ENCODE measurements at places on chromosomes 1 and 21.

- peak; percentile 16 for DNase-seq
These were observed 52.5 kb upstream of the PPM1J start for GRCh38 chr1:112767646-112768045.

DNA sequence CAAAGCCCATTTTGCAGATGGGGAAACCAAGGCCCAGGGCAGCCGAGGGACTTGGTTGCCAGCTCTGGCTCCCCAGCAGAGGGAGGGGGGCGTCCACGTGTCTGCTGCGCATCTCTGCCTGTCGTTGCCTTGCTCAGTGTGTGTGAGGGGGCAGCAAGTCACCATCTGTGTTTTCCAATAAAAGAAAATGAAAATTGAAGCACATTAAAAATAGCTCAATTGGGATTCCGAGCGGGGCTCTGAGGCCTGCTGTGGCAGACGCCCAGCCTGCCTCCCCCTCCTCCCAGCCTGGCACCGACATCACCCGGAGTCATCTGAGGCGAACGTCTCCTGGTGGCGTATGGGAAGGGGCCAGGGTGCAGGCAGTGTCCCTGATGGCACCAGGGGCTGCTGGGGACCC is 51.2 kb downstream of the EPHB2 start:
- DNase-seq, result no peak

DNA sequence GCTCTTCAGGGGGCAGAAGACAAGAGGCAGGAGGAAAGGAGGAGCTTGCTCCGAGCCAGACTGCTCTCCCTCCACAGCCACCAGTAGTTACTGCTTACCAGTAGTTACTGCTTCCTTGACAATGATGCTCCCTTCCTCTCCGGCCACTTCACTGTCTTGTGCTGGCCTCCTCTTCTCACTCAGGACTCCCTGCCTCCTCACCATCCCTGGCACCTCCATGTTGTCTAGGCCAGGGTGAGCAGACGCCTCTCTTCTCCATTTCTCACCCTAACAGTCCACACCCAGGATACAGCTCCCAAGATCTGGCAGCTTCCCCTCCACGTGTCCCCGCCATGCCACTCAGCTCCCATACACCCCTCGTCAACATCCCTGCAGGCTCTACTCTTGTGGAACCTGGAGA is 82.4 kb upstream of the TLR5 start:
- no peak for DNase-seq

- peak; percentile 48 for DNase-seq
These were observed 13.1 kb downstream of the CFAP298 start for GRCh38 chr21:32599091-32599490.

DNA sequence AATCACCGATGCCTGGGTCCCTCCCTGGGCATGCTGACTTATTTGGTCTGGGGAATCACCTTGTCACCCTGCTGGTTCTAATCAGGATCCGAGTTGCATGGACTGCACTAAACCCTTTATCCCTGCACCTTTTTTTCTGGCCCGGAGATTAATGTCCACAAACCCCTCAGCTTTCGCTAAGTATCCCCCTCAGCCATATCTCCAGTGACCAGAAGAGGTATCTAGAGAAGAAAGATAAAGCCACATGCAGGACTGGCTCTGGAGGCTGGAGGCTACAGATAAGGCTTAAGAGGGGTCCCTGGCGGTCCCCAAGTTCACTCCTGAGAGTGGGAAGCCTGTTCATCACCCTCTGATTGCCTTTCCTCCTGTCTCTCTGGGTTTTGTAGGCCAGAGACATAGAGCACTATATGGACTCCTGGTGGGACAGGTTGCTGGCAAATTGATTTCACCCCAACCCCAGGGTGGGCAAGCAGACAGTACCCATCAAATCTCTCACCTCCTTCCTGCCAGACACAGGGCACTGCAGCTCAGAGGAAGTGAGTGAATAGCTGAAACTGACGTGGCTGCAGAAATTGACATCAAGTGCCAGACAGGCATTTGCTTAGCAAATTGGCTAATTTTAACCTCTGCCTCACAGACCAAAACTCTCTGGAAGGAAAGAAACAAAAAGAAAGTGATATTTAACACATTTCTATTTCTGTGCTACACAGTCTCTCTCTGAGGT is 38.8 kb downstream of the HMGB4 start:
- DNase-seq, result no peak

DNA sequence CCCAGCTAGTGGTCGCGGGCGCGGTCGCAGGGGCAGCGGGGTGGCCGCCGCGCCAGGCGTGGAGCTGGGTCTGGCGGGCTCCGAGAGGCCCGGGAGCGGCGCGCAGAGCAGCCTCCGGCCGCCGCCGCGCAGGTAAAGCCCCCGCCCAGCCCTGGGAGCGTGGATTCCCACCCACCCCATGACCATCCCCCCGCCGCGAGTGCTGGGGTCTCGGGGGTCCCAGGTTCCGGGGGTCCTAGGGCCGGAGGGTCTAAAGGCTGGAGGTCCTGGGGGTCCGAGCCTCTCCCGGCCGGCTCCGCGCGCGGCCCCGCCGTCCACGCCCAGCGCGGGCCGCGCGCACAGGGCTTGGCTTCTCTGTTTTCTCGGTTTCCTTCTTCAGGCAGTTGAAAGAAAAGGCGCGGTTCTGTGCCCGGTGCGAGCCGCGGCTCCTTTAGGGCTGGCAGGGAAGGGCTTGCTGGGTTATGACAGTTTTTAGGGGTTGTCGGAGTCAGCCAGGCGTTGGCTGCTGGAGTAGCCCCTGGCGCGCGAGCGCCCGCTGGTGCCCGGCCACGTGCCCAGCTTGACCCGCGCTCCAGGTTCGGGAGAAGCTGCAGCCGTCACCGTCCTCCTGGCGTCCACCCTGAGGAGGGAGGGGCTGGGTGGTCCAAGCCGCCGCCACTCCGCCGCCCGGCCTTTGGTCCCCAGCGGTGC is 359 bp downstream of the LRRC3 start:
- no peak for DNase-seq

GRCh38 chr1:160346463-160346862 is 3.3 kb downstream of the NCSTN start:
- no peak for DNase-seq

GRCh38 chr1:176880955-176881595 is 283.4 kb downstream of the ASTN1 start:
- peak; percentile 54 for DNase-seq

GRCh38 chr1:185293967-185294542 is 23.0 kb downstream of the IVNS1ABP start:
- DNase-seq, result no peak

DNA sequence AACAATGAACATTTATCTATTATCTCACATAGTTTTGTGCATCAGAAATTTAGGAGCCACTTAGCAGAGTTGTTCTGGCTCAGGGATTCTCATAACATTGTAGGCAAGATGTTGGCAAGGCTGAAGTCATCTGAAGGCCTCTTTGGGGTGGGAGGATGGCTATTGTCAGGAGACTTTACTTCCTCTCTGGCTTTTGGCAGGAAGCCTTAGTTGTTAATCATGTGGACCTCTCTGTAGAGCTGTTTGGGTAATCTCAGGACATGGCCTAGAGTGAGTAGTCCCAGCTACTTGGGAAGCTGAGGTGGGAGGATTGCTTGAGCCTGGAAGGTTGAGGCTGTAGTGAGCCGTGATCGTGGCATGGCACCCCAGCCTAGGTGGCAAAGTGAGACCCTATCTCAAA is 40.2 kb downstream of the RASAL2 start:
- peak; percentile 88 for DNase-seq

GRCh38 chr1:31436596-31437432 is 23.8 kb downstream of the SERINC2 start:
- DNase-seq, result no peak

DNA sequence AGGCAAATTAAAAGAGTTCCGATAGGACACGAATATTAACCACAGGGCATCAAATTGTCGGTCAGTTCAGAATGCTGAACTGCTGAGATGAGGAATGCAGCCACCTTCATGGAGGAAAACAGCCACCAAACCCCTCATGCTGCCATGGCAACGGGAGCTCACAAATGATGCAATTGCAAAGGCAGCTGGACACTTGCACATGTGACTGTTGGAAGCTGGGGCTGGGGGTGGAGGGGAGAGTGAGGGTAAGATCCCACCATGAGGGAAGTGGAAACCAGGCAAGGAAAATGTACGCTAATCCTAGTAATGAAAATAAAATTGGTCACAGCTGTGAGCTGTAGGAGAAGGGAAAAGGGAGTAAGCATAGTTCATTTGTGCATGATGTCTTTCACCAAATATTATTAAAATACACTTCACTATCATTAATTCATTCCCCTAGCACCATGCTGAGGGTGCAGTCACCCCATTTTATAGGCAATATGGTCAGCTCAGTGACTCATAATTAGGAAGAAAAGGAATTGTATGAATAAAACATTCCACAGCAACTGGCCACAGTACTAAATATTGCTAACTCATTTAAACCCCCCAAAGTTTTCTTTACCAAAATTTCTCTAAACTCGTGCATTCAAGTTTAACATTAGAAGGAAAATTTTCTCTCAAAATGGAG is 15.3 kb downstream of the BECN2 start:
- peak; percentile 71 for DNase-seq

DNA sequence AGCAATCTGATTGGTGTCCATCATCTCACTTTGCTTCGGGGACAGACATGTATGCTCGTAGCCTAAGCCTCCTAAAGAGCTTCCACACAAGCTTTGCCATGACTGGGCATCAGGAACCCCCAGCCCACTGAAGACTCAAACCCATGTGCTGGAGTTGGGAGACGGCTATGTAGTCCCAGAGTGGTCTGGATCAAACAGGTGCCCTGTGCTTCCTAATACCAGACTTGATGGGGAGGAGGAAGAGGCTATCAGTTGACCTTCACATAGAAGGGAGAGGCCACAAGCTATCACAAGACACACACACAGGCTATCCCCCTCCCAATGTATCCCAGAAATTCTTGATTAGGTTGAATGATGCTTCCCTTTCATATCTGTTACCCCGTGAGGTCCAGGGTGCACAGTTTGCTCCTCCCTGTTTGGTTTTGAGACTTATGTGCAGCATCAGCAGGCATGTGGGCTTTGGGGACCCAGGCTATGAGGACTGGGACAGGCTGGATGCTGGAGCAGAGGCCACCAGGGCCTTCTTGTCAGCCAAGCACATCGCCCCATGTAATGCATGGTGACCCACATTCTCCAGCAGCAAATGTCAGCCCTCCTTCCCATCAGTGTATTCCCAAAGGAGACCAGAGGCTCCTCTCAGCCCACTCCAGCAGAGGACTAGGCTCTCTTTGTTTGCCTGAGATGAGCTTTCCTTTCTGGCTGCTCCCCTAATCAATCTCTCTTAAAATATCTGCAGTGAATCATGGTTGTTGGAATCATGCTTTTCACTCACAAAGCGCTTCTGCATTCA is 159.8 kb downstream of the GRIK3 start:
- no peak for DNase-seq

- peak; percentile 63 for DNase-seq
These were observed 283.7 kb downstream of the HLX start for GRCh38 chr1:221162939-221163338.

GRCh38 chr1:205992218-205992882 is 10.8 kb downstream of the RAB7B start:
- no peak for DNase-seq

GRCh38 chr1:74785944-74786343 is 53.0 kb downstream of the TYW3 start:
- no peak for DNase-seq

DNA sequence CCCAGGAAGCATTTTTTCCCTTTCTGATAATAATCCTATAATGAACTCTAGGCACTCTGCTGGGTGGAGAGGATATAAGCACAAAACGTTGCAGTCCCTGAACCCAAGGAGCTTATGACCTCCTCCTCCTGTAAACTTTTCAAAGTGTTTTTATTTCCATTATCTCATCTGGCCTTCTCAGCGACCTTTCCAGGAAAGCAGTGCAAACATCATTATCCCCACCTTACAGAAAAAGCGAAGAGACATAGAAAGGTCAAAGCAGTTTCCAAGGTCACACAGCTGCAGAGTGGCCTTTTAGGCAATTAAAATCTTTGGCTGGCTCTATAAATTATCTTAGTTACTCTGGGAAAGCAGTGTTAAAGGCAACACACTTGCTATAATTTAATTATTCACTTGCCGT is 63.8 kb downstream of the OLFML3 start:
- no peak for DNase-seq

DNA sequence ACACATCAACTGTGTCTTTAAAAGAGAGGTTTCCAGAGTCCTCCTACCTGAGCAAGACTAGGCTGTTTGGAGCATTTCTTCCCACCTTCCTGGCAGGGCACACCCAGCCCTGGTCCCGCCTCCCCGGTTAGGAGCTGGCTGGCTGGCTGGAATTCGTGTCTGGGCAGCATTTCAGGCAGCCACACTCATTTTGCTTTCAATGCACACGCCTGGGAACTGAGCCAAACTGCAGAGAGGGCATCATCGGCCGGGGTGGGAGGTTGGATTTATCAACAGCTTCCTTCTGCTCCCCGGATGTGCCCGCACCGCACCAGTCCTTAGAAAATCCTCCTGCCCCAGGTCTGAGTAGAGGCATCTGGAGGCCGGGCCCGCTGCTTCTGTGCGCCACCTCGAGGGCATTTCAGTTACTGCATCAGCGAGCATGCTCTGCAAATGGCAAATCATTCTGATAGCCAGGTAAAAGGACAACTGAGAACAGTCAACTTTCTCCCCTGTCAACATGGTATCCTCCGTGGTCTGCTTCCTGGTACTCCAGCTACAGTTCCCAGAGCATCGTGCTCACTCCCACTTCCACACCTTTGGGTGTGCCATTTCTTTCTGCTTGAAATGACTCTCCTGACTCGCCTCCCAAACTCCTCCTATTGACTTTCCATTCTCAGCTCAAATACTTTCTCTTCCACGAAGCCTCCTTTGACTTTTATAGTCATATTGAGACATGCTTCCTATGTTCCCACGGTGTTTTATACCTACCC is 20.6 kb downstream of the TCEA3 start:
- peak; percentile 97 for DNase-seq

GRCh38 chr1:164576291-164577271 is 17.6 kb downstream of the PBX1 start:
- peak; percentile 59 for DNase-seq

DNA sequence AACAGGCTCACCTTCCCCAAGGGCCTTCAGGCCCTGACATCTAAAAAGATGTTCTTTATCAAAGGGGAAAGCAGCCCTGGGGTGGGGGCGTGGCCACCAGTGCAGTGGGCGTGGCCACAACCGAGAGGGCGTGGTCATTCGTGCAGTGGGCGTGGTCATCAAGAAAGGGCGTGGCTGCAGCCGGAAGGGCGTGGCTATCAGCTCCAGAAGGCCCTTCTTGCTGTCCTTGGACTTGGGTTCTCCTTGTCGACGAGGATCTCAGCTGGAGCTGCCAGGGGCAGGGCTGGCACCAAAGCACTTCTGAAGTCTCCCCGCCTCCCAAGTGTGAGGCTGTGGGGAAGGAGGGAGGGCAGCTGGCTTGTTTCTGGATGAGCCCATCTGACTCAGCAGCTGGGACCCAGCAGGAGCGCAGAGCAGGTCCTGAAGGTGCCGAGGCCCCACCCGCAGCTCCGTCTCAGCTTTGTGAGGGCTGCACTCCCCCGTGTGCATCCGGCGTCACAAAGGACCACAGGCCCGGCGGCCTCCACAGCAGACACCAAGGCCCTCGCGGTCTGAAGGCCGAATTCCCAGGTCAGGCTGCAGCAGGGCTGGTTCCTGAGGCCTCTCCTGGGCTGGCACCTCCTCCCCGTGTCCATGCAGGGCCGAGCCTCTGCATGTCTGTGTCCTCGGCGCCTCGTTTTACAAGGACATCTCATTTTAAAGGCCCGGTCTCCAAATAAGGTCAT is 12.8 kb downstream of the PDE9A start:
- no peak for DNase-seq

Measured in renal cortical epithelial cell (primary cell).